ENCODE measurements at places on chromosomes 11 and 22.

- DNase-seq = peak; percentile 92
These were observed at the start of gene PES1 for GRCh38 chr22:30591588-30592359. PES1 (minus strand) TSS chr22:30591910; CDS start chr22:30591833, 77 bp downstream.

GRCh38 chr11:103515283-103515682, 406.1 kb downstream of the DYNC2H1 start:
- no peak for DNase-seq

DNA sequence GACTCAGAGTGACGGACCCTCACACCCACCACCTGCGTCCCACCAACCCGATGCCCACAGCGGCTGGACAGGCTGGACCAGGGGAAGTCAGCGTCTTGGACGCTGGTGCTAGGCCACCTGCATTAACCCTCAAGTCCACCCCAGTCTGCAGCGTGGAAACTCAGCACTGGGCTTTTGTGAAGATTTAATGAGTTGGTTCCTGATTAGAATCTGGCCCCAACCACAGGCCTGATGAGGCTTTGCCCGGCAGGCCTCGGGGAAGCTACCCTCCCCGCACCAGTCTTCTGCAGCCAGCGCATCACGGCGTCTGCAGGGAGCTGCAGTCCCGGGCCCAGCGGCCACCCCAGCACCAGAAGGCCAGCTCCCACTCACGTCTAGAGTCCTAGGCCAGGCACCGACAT, 101.0 kb downstream of the BRD1 start:
- no peak for DNase-seq

DNA sequence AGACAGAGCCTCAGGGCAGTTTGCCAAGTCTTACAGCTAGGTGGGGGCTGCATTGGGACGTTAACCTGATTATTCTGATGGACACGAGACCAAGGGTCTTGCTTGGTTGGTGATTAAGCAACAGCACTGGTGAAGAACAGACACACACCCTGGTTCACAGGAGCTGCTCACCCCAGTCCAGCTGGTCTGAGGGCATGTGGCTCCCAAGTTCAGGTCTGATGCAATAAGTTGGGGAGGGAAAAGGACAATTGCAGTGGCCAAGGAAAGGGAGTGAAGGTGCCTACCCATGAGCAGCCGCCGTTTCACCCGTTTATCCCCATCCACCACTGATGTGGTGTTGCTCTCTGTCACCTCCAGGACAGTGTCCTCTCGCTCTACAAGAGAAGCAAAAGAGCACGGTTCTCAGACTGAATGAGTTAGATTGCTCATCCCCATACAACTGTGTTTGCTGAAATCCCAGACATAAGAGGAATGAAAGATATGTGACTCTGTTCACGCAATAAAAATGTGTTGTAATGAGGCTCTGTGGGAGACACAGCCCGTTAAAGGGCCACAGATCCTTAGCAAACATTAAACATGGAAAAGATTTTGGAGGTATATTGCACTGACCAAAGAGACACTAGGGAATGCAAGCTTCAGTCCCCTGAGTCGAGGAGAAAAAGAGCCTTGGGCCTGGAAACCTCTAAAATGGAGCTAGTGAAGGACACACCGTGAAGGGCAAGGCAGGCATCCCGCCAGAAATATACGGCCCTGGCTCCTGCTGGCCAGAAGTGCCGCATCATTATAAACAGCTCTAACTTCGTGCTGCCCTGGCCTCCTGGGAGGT, 25.6 kb downstream of the SCUBE2 start:
- no peak for DNase-seq

GRCh38 chr22:45231293-45231692, 9.4 kb downstream of the KIAA0930 start:
- no peak for DNase-seq

DNA sequence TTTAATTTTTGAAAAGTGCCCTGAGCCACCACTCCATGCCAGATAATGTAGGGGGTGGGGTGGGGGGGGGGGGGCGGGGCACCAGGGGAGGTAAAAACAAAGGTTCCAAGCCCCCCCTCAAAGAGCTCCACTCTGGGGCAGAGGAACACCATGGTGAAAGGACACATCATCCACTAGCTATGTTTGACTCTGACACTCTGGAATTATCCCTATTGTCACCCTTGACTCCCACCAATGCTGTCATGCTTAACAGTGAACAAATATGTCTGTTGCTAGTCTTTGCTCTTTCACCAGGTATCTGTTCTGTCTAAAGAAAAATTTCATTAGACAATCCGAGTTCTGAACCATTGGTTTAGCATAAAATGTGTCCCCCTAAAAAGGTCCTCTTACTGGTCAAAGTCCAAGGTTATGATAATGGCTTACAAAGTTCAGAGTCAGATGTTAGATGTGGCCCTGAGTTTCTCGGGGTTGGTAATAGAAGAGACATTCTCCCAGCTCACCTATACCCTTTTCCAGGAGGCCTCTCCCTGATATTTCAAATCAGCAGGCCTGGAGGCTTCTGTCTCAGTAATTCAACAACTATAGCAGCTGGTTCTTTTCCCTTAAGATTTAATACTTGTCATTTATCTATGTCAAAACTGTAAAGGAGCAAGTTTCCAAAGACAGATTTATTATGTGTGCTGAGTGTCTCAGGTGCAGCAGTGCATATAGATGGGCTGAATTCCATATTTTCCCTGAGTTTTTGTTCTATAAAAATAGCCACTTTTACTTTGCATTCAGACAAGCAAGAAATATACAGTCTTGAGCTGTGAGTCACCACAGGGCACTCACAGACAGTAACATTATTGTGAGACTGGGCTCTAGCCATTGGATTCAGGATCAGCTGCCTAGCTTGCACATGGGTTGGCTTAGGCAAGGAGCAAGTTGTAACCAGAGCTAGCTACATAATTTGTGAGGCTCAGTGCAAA, 174.1 kb downstream of the CSNK2A3 start:
- no peak for DNase-seq

DNA sequence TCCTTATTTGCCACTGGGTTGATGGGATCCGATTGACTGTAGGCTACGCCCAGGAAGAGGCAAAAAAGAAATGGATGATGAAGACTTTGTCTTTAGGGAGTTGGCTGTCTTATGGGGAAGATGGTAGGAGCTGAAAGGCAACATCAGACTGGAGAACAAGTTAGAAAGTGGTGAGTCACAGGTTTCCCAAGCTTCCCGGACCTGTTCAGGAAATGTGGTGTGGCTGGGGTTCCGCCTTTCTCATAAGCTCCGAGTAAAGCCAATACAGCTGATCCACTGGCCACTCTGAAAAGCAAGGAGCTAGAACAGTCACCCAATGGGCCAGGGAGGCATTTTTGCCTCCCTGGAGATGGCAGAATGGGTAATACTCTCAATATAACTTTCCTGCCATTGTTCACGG, 194.5 kb downstream of the SNX19 start:
- DNase-seq = no peak

DNA sequence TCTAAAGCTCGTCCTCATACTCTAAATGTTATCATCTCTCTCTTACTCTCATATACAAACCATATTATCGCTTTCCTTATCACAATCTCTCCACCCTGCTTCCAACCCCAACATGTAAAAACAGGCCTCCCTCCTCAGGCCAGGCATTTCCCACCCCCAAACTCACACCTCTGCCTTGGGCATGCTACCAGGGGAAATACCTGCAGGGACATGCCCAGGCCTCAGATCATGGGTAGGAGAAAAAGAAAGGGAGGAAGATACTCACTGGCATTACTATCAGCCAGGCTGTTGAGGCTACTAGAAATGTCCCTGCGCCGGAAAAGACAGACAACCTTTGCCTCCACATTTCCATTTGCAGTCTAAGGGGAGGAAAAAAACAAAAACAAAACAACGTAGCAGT, 1.8 kb downstream of the MTA2 start:
- DNase-seq = no peak

DNA sequence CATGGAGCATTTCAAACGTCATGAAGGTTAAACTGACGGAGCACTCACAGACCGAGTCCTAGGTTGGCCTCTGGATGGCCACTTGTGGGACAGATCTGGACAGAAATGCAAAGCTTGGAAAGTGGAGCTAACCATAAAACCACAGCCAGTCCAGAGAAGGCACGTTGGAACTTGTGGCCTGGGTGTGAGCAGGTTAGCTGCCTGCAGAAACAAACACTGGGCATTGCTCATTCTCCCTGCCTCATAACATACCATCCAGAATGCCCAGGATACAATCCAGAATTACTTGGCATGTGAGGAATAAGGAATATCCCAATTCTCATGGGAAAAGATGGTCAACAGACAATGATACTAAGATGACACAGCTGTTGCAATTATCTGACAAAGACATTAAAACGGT, 1005.0 kb downstream of the TBC1D22A start:
- DNase-seq = no peak

GRCh38 chr11:36622431-36623136, 24.5 kb upstream of the RAG2 start:
- DNase-seq = no peak

- DNase-seq = no peak
These were observed 11.8 kb upstream of the SSTR3 start for GRCh38 chr22:37223965-37224551.

- no peak for DNase-seq
These were observed 44.9 kb upstream of the TCF20 start for GRCh38 chr22:42315392-42315756.

DNA sequence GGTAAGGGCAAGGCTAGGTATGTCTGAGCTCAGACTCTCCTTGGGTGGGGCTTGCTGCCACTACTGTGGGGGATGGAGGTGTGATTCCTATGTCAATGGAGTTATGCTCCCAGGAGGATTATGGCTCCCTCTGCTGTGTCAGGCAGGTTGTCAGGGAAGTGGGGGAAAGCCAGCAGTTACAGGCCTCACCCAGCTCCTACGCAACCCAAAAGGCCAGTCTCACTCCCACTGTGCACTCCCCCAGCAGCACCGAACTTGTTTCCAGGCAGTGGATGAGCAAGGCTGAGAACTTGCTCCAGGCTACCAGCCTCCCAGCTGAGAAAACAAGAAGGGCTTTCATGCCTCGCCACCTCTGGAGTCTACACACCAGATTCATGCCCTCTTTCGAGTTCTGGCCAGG, 18.2 kb downstream of the C11orf91 start:
- DNase-seq = no peak

DNA sequence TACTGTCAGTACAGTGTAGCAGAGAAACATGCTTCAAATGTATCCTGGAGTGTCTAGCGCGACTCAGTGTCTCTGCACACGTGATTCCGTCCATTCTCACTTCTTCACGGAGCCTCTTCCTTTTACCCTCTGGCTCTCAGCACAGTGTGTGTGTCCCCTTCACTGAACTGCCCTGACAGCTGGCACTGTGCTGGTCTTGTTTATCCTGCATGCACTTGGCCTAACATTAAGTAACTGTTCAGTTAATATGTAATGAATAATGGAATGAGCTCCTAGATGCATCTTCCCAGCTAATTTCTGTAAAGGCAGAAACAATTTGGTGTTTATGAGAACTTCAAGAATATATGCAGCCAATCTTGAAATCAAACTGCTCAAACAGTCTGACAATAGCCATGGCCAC, 44.4 kb downstream of the KMT5B start:
- no peak for DNase-seq

DNA sequence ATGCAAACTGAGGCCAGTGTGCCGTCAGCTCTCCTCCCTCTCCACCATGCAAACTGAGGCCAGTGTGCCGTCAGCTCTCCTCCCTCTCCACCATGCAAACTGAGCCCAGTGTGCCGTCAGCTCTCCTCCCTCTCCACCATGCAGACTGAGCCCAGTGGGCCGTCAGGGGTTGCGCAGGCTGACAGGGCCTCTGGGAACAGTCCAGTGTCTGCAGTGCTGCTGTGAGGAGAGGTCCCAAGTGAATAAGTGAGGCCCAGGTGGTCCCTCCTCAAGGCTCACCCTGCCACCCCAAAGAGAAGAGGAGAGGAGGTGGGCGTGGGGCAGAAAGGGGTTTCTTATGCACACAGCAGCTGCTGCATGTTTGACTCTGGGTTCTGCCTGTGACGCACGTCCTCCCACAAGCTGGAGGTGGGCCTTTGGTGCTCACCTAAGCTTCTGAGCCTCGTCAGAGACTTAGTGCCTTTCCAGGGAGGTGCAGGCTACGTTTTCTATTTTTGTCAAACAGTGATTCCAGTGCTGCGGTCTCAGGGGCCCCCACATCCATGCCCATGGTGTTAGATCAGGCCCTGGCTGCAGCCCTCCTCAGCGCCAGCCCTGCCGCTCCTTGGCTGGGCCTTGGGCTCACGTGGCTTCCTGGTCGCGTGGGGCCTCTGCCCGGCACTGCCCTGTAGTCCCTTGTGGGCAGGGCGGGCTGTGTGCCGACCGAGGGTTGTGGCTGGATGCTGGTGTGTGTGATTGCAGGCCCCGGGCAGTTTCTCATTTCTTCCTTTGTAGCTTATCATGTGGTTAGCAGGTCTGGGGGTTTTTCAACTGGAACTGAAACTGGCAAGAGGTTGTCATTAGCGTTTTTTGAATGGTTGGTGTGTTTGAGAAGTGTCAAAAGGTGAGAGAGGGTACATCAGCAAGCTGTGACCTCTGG, 7.1 kb downstream of the TPCN2 start:
- DNase-seq = no peak

- DNase-seq = no peak
These were observed 69.5 kb downstream of the C11orf91 start for GRCh38 chr11:33630936-33631748.

GRCh38 chr11:81887671-81888070, 846.0 kb downstream of the FAM181B start:
- no peak for DNase-seq

DNA sequence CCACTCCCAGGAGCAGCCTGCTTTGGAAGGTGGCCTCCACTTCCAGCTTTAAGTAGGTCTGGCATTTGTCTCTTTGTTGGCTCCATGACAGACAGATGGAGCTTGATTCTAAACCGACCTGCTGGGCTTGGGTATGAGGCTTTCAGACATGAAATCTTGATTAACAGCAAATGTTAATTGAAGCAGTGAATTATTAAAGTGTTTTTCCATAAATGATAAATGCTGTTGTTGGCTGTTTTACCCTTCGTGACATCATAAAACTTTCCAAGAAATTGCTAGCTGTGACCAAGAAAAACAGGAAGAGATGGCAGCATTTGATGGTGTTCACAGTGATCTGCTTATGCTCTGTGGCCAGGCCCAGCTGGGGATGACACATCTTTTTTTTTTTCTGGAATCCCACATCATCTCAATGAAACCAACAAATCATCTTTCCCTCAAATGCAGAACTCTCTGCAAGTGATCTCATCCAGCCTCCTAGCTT, 66.1 kb downstream of the RBMXL2 start:
- no peak for DNase-seq

DNA sequence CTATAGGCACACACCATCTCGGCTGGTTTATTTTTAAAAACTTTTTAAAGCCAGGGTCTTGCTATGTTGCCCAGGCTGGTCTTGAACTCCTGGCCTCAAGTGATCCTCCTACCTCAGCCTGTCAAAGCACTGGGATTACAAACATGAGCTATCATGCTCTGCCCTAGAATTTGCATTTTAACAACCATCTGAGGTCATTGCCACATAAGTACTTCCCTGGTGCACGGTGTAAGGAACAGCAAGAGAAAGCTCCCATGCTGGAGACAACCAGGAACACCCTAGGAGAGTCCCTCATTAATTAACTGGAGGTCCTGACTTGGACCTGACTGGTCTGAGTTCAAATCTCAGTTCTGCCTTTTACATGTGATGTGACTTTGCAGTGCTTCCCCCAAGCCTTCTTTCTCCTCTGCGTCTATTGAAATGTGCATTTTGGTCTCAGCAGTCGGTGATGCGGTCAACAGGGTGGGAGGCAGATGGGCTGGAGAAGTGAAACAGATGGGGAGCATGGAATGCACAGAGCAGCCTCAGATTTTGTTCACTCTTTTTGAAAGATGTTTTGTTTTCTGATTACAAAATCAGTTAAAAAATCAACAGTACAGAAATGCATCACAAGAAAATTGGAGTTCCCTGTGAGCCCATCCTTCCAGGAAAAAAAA, 146.5 kb downstream of the MYO18B start:
- DNase-seq = no peak
